ENCODE measurements at places on chromosomes 11 and 22.

GRCh38 chr22:27620367-27621154 is 181.0 kb downstream of the MN1 start:
- H3K36me3 ChIP-seq: no peaks in the 10 kb centered on the region
- H3K27ac ChIP-seq: no peak overlapping the region
- no peaks in the 10 kb centered on the region for H3K4me1 ChIP-seq
- H3K4me3 ChIP-seq: no peak overlapping the region
- peaks cover 4% of the 10 kb centered on the region for H3K27me3 ChIP-seq
- DNase-seq: no peak

DNA sequence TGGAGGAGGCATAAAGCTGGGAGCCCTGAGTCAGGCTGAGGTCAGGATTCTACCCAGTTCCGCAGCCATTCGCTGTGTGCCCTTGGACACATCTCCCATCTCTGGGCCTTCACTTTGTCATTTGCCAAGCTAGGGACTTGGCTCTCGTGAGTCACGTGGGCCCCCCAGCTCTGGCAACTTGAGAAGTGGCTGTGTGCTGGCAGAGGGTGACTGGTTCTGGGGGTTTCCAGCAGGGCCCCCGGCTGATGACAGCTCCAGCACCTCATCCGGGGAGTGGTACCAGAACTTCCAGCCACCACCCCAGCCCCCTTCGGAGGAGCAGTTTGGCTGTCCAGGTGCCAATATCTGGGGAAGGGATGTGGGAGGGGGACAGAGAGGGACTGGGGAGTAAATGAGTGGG is 46.6 kb downstream of the CD6 start:
- peaks cover 21% of the 10 kb centered on the region for H3K27me3 ChIP-seq
- H3K27ac ChIP-seq: no peak overlapping the region
- no peak for DNase-seq

GRCh38 chr11:75474240-75474639 is 41.2 kb upstream of the KLHL35 start:
- H3K27ac ChIP-seq: peak overlapping the region; percentile 69
- no peaks in the 10 kb centered on the region for H3K36me3 ChIP-seq
- no peak overlapping the region for H3K4me3 ChIP-seq

- H3K4me1 ChIP-seq: no peaks in the 10 kb centered on the region
Measured at GRCh38 chr11:65308281-65308891, 6.3 kb upstream of the CDC42EP2 start.

GRCh38 chr22:27832606-27833005 is 31.1 kb upstream of the MN1 start:
- no peak for DNase-seq
- H3K4me1 ChIP-seq: no peaks in the 10 kb centered on the region
- H3K36me3 ChIP-seq: no peaks in the 10 kb centered on the region
- H3K4me3 ChIP-seq: no peak overlapping the region
- no peaks in the 10 kb centered on the region for H3K27me3 ChIP-seq

GRCh38 chr11:34226210-34226609 is 120.8 kb downstream of the NAT10 start:
- no peaks in the 10 kb centered on the region for H3K27me3 ChIP-seq
- no peaks in the 10 kb centered on the region for H3K4me1 ChIP-seq
- no peak for DNase-seq
- H3K27ac ChIP-seq: no peak overlapping the region
